ENCODE measurements at places on chromosomes 13 and 19.

GRCh38 chr19:12953138-12953798 lies 3.8 kb downstream of the GADD45GIP1 start:
- DNase-seq = no peak

DNA sequence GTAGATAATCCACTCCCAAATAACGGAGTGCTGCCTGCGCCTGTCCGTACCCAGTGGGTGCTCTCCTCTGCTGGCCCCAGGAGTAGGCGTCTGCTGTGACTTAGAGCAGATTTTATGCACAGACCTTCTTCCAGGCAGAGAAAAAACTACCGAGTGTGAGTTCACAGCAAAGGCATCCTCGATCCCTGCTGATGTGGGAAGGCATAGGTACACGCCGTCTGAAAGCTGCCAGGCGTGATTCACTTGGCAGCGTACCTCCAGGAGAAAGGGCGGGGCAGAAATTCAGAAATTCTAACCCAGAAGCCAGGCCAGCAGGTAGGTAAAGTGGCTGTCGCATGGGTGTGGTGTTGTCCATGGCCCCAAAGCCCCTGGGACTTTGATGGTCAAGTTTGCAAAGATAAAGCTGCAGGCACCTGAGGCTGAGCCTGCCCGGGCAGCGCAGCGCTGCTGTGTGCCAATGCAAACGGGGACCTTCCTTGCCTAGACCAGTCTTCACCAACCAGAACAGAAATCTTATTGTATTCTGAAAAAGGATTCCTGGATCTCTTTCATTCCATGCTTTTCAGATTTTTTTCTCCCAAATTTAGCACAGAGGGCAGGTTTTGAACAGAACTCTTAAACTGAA lies 36.3 kb downstream of the COL4A2 start:
- no peak for DNase-seq

DNA sequence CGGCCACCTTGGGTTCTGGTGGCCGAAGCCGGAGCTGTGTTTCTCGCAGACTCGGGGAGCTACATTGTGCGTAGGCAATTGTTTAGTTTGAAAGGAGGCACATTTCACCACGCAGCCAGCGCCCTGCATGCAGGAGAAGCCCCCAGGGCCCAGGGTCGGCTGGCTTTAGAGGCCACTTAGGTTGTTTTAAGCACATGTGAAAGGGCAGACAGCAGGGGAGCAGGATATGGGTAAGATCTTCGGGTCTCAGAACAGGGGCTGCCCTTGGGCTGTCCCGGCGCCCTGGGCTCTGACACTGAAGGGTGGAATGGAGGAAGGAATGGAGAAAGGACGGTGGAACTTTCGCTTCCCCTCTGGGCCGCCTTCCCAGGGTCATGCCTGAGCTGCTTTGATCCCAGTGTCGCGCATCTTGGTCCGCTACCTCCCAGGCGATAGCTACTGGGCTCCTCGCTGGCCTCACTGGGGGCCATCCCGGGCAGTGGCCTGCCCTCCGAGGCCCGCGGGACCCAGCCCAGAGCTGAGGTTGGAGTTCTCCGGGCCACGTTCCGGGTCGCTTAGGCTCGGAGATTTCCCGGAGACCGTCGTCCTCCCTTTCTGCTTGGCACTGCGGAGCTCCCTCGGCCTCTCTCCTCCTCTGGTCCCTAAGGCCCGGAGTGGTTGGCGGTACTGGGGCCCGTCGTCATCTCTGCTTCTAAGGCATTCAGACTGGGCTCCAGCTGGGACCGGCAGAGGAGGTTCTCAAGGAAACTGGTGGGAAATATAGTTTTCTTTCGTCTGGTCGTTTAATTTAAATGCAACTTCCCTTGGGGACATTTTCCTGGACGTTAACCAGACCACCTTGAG lies 4.3 kb upstream of the POU4F1 start:
- DNase-seq = no peak

DNA sequence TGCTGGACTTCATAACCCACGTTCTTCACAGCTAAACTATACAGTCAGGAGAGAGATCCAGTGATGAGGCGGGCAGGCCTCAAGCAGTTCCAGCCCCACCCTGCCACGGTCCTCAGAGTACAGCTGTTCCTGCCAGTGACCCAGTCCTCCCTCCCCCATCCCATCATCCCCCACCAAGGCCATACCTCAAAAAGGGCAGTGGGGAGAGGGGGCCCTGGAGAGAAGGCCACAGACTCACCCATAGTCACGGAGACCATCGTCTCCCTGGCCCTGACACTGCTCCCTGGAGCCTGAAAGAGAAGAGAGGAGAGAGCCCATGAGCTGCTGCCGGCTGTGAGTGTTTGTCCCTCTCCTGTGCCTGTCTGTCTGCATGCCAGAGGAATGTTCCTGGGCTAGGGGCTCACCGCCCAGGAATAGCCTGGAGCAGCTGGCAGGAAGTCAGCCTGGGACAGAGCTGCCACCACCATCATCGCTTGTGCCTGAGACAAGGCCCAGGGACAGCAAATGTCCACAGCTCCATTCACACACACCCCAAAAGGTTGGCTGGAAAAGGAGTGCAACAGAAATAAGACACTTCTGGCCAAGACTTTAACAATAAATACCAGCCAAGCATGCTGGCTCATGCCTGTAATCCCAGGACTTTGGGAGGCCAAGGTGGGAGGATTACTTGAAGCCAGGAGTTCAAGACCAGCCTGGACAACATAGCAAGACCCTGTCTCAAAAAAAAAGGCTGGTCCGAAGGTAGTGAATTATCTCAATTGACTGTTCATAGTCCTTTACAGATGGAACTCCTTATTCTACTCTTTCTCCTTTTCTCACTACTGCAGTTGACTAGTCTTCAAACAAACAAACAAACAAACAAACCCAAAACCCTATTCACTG lies 6.4 kb downstream of the C19orf47 start:
- no peak for DNase-seq

GRCh38 chr13:114025714-114026431 lies 52.0 kb upstream of the C13orf46 start:
- DNase-seq = no peak

DNA sequence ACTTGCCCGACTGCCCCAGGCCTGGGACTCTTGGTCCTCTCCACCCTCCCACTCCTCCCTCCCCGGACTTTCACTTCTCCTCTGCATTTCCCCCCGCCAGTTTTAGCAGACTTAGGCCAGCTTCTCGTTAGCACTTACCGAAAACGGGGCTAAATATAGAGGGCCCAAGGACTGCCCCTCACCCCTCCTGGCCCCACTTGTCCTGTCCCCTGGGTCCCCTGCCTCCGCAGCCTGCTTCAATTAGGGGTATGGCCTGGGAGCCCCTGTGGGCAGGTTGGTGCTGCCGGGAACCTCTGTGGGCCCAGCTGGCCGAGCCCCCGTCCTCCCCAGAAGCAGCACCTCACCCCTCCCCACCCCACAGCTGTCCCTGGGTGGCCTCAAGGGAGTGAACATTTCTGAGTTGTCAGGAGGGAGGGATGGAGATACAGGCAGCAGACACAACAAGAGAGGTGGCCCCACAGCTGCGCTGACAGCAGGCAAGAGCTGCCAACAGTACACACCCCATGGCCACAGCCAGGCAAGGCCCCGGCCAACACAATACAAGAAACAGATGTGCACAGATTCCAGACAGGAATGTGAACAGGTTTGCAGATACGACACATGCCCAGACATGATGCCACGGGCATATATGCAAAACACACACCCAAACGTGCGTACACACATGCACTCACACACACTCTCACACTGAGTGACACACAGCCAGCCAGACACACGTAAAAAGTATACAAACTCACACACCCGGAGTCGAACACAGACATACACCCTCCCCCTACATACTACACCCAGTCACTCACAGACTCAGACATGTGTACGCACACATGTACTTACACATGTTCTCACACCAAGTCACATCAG lies 2.6 kb downstream of the POU2F2 start:
- DNase-seq = no peak

All from effector CD4-positive, alpha-beta T cell (primary cell).